ENCODE measurements at places on chromosomes 12 and 14.

GRCh38 chr12:95774311-95775045, 16.1 kb downstream of the NTN4 start:
- DNase-seq: peak; percentile 87

- no peak for DNase-seq
Measured at GRCh38 chr12:12614342-12614741, 2.7 kb downstream of the CREBL2 start.

DNA sequence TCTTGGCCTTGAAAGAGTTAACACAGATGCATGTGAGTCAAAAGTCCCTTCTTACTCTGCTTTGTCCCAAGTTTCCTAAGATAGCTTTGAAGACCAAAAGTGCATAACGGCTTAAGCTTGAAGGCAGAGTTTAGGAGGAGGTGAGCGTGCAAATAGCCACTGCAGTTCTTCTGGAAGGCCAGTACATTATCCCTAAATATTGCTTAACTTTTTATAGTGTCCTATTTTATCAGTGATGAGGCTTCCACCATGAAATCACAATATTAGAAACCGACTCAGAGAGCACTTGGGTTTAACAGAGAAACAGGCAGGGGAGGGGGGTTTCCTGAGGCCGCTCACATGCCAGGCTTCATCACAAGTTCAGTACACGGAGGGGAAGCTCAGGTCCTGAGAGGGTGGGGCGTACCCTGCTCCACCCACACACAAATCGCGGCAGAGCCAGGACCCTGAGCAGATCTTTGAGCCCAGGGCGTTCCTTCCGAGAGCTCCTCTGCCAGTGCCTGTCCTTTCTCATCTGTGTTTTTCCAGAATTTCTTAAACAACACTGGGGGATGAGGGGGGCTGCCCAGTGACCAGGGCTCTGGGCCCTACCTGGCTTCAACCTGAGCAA, 26.8 kb upstream of the BDKRB2 start:
- DNase-seq: peak; percentile 69

- no peak for DNase-seq
Measured at GRCh38 chr12:62846491-62846890, 88.5 kb downstream of the PPM1H start.

GRCh38 chr14:103377522-103378037, 7.6 kb upstream of the MARK3 start:
- no peak for DNase-seq

DNA sequence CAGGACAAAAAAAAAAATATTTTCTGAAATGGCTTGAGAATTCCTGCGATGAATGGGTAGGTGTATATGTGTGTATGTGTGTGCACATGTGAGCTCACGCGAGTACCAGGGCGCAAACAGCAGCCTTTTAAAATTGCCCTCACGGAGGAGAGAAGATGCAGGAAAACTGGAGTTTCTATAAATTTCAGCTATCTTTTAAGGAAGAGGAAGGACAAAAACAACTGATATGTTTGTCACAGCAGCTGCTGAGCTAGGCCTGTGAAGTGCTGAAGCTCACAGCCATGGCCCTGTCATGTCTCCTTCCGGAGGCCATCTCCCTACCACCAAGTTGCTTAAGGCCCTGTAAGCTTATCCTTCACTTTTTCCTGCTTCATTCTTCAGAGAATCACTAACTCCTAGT, 40.8 kb downstream of the DUSP16 start:
- no peak for DNase-seq

DNA sequence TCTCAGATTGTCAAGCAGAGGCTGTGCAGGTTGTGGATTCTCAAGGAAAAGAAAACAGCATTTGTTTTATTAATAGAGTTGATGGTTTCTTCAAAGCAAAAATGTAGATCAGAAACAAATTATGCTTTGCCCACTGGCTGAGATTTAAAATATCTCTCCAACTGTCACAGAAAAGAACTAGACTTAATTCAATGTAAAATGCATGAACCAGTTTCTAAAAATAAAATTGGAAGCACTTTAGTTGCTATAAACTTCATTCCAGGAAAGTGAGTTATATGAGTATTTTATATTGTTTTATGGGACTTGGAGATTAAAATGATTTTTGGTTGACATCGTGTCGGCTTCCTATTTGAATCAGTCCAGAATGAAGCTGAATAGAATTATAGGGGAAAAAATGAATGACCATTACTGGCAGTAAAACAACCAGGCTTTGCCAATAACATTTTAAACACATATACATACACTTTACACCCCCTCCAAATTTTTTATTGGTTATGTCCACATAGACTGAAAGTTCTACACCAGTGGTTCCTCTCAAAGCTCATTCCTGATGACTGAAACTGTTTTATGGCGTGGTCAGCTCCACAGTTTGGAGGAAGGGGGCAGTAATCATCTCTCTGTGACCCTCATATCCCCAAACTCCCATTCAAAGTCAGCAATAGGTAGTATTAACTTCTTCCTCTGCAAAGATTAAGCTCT, 55.5 kb upstream of the DAAM1 start:
- DNase-seq: no peak

DNA sequence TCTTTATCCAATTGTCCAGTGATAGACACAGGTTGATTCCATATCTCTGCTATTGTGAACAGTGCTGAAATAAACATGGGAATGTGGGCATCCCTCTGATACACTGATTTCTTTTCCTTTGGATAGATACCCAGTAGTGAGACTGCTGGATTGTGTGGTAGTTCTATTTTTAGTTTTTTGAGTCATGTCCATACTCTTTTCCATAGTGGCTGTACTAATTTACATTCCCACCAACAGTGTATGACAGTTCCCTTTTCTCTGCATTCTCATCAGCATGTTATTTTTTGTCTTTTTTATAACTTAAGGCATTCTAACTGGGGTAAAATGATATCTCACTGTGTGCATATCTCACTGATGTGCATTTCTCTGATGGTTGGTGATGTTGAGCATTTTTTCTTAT, 24.8 kb upstream of the VASH1 start:
- no peak for DNase-seq

- DNase-seq: no peak
Measured at GRCh38 chr12:14827043-14827442, 13.1 kb upstream of the SMCO3 start.

DNA sequence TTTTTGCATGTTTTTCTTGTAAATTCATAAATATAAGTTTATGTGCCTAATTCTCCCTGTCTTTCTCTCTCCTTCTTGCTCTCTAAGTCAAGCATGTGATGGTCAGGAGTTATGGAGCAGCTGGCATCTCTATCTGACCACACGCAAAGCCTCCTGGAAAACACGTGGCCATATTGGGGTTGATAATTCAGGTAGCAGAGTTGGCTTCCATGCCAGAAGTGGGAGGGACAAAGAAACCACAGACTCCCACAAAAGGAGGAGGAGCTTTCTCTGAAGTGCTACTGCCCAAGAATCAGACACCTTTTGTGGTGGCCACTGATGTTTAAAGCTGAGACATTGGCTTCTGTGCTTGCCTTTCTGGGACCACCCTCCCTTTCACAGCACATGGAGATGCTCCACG, 517.6 kb upstream of the TMEM132C start:
- peak; percentile 22 for DNase-seq

GRCh38 chr12:55839345-55840140, 3.2 kb downstream of the MMP19 start:
- no peak for DNase-seq

DNA sequence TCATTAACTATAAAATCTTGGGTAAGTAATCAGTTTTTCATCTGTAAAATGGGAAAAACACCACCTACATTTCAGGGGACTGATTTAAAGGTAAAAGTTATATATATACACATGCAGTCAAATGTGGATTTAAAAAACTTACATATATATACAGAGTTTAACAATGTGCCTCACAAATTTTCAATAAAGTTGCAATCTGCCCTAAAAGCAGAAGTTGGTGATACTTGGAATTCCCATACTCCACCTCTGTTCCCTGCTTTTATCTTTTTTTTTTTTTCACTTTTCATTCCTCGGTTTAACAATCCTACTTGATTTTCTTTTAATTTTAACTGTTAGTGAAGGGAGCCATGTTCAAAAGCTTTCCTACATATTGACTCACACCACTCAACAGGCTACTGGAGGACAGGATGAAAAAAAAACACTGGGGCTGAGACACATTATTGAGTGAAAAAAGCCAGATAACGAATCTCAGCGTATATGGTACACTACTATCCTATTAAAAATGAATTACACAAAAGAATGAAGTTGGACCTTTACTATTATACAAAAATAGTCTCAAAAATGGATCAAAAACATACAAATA, 24.3 kb downstream of the SPPL3 start:
- DNase-seq: no peak

GRCh38 chr14:44770201-44770600, 191.5 kb downstream of the KLHL28 start:
- DNase-seq: no peak

GRCh38 chr14:100134586-100134985, 24.9 kb downstream of the DEGS2 start:
- no peak for DNase-seq

DNA sequence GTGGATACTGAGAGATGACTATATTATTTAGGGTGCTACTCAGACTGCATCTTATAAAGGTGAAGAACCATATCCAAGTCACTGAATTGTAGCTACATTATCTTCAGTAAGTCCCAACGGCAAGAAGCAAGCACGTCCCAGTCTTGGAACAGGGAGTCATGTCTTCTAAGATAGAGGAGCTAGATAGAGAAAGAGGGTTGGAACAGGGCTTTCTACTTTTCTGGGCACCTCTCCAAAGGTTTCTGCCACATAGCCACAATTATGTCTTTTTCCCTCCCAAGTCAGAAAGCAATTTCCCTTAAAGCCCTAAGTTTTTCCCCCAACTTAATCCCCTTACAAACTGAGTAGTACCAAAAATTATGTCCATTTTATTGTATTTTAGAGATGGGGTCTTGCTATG, 22.4 kb downstream of the MAPK1IP1L start:
- no peak for DNase-seq

DNA sequence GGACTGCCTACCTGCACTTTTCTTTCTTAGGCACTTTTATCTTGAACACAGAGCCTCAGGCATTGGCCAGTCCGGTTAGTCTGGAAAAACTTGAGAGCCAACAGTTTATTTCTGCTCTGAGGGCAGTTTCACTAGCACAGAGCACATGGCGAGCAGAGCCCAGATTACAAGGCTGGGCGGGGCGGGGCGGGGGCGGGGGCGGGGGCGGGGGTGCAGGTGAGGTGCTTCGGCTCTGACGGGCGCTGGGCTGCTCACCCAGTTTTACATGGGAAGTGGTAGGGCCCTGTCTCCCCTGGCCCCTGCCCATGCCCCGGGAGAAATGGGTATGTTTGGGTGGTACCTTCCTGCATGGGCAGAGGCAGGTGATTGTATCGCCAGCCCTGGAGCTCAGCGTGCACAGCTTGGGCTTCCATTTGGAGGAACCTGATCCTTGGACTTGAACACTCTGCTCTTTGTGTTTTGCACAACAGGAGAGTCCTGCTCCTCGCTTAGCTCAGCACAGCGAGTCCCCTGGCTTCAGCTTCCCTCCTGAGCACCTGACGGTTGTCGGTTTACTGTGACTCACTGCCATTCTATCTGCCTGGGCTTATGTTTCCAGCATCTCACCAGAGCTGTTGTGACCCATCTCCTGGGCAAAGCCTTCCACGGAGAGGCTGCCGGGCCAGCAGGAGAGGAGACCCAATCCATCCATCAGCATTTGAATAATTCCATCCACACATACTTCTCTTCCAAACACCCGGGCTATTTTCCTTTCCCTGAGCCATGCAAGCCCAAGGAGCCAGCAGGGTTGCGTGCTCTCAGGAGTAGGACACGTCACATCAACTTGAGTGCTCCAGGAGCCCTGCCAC, 108.5 kb downstream of the ARF6 start:
- peak; percentile 92 for DNase-seq

GRCh38 chr14:39488600-39488999, 56.4 kb upstream of the FBXO33 start:
- no peak for DNase-seq

DNA sequence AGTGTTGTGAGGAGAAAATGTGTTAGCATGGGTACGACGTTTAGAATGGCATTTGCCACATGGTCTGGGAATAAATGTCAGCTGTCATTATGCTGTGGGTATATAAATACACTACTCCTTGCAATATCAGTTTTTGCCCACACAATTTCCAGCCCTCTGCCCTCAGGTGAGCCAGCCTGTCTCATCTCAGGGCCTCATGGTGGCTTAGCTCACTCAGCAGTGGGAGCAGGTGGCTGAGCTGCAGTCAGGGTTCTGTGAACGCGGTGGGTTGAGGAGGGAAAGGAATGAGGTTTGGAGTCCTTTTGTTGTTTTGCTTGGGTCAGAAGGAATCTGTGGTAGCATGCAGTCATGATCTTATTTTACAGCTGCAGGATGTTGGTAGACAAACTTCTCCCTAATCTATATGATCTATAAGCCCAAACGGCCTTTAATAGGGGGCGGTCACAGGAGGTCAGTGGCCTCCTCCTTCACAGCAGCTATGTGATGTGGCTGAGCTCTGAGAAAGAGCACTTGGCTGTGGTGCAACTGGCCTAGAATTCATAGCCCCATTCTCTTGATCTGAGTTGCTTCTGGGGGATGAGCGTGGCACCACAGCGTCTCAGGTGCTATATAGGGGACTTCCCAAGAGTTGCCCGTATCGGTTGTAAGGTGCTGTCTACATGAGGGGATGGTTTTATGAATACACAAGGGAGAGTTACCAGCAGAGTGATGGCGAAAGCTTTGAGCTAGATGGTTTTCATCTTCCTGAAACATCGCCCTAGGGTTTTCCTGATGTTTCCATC, 27.8 kb upstream of the KCNA5 start:
- DNase-seq: no peak

- no peak for DNase-seq
Measured at GRCh38 chr12:52862023-52862422, 13.2 kb upstream of the KRT78 start.

DNA sequence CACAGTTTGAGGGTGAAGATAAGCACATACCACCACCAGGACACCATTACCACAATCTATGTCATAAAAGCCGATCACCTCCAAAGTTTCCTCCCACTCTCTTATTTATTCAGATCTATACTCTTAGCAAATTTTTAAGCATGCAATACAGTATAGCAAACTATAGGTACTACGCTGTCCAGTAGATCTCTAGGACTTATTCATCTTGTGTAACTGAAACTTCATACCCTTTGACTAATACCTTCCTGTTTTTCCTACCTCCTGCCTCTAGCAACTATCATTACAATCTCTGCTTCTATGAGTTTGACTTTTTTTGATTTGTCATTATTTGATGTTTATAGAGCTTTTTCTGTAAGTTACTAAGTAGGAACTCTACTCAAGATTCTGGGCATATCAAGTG, 84.5 kb upstream of the MANSC4 start:
- no peak for DNase-seq

- DNase-seq: no peak
Measured at GRCh38 chr12:47835831-47836155, 16.1 kb upstream of the HDAC7 start.
